ENCODE measurements at places on chromosomes 13 and 19.

GRCh38 chr19:19098703-19099632 lies 35.2 kb downstream of the SLC25A42 start:
- DNase-seq: no peak

DNA sequence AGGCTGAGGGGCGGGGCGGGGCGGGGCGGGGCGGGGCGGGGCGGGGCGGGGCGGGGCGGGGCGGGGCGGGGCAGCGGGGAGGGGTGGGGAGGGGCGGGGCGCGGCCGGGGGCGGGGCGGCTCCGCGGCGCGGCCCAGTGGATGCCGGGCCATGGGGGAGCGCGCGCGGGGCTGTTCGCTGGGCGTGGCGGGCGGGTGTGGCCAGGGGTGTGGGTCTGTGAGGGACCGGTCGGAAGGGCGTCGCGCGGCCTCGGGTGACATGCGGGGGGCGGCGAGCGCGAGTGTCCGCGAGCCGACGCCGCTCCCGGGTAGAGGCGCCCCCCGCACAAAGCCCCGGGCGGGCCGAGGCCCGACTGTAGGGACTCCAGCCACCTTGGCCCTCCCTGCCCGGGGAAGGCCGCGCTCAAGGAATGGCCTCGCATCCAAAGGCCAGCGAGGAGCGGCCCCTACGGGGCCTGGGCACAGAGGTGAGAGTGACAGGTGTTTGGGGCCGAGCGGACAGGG lies at the start of gene ZFP28:
Gene ZFP28, plus strand, starts transcription at position 188 of the 503 bp plus-strand sequence. Its CDS starts 71 bp downstream, at position 259.
- DNase-seq: no peak

GRCh38 chr13:59345311-59345710 lies 818.4 kb downstream of the DIAPH3 start:
- no peak for DNase-seq

DNA sequence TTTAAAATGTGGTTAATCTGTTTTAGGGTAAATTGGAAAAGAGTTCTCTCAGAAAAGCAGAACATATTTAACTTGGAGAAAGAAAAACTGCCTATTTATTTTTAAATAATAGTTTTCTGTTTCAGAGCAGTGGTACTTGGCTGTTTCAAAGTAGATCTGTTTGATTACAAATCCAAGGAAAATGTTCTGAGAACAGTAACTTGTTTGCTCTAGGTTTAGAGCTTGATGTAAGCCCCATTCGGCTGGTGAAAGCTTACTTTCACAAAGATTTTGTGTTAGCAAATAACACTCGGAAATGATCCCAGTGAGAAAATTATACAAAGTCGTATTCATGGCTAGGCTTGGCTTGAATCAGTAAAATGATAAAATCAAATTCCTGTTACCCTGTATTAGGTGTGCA lies 395.8 kb upstream of the GPC6 start:
- DNase-seq: no peak

- DNase-seq: peak; percentile 62
Observed at GRCh38 chr19:35963514-35963913, 27.3 kb downstream of the LRFN3 start.

Measured in left hindlimb (tissue), 1 donor.